Cardiac fibroblast (primary cell): ENCODE measurements at places on chromosomes 6 and 20.

- no peak for DNase-seq
Measured at GRCh38 chr20:34108616-34109174, 3.3 kb downstream of the EIF2S2 start.

- no peak for DNase-seq
Measured at GRCh38 chr6:25027221-25027916, 91.6 kb upstream of the RIPOR2 start.

DNA sequence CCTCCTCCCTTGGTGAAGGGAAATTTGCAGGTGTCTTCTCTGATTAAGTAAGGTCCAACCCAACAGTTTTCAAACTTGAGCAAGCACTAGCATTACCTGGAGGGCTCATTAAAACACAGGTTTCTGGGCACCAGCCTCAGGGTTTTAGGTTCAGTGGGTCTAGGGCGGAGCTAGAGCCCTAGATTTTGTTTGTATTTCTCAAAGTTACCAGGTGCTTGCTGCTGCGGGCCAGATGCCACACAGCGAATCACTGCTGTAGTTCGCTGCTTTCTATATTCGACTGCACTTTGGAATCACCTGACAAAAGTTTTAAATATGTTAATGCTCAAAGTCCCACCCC, 869 bp downstream of the COL21A1 start:
- no peak for DNase-seq

- DNase-seq, result no peak
Measured at GRCh38 chr6:32447932-32448331, 8.2 kb downstream of the HLA-DRA start.

DNA sequence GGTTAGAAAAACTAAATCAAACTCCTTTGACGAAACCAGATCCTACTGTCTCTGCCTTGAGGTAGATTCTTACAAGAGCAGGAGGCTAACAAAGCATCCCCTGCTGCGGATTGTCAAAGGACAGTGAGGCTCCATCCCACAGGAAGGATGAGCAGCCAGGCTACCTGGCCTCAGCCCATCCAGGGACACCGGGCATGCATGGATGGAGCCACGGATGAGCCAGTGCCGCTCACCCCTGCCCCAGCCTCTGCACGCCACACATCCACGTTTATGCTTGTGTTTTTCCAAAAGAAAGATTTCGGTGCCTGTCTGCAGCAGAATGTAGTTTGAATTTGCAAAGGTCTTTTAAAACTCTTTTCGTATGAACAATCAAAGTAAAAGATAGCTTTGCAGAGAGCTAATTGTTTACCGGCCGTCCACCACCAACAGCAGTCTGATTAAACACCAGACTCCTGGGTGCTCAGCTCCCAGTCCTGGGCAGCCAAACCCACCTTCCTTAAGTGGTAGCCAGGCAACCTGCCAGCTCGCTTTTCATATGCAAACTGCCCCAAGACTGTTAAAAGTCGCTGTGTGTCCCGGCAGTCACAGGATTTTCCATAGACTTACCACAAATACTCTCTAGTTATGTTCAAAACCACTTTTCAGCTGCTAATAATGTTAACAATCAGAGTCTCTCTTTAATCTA, 999 bp downstream of the THBS2 start:
- DNase-seq, result peak; percentile 58

- DNase-seq, result no peak
Measured at GRCh38 chr6:91279740-91280493, 693.0 kb upstream of the MAP3K7 start.

DNA sequence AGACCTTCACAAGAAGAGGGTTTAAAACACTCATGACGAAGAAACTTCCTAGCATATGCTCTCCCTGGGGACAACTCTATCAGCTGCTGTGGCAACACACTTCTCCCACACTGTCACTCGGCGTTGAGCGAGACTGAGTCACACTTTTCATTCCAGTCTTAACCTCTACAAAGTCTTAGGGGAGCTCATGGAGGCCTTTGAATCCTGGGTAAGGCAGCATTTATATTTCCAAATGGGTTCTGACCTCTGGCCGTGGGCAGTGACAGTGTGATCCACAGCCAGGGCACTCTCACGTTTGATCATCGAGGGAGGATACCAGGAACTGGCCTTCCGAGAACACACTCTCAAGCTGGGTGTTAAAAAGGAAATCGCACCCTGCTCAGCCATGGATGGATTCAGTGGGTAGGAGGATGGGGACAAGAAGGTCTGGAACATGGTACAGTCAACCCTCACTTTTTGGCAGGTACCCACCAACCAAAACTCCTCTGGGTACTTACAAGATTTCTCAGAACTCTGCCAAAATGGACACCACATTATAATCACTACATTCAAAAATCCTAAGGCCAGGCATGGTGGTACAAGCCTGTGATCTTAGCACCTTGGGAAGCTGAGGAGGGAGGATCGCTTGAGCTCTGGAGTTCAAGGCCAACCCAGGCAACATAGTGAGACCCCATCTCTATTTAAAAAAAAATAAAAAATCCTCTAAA, 19.6 kb downstream of the RRBP1 start:
- peak; percentile 91 for DNase-seq

DNA sequence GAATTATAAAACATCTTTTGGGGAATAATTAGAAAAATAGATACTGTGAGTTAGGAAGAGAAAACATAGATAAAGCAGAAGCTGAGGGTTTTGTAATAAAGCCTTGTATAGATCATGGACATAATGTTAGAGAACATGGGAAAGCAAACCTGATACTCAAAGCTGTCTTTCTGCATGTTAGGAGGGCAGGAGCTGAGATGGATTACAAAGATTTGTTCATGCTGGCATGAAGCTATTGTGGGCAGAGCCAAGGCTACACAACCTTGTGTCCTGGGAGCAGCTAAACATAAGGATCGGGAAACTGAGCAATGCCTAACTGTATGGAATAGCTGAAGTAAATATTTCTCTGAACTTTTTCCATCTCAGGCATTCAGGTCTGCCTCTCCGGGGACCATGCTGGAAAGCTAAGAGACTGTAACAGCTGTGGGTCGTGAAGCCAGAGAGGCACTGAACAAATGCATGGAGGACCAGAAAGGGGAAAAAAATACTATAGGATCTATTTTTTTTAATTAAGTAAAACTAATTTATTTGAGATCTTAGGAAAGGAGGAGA, 28.2 kb upstream of the CNKSR3 start:
- DNase-seq, result no peak

DNA sequence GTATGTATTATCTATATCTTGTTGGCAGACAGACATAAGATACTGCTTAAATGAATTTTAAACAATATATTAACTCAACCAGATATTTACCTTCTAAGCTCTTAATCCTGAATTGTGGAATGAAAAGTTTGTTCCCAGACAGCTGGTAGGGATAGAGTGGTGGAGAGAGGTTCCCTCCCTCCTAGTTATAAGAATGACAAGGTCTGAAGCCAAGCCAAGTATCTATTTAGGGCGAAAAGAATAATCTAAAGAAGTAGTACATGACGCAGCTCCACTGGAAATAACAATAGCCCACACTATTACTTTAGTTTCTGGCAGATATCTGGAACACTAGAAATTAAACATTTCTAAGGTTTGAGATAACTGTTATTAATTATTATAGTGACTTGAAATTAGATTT, 104.3 kb downstream of the AHI1 start:
- DNase-seq, result peak; percentile 7

- DNase-seq, result no peak
Measured at GRCh38 chr20:33677991-33678702, 3.9 kb upstream of the NECAB3 start.

DNA sequence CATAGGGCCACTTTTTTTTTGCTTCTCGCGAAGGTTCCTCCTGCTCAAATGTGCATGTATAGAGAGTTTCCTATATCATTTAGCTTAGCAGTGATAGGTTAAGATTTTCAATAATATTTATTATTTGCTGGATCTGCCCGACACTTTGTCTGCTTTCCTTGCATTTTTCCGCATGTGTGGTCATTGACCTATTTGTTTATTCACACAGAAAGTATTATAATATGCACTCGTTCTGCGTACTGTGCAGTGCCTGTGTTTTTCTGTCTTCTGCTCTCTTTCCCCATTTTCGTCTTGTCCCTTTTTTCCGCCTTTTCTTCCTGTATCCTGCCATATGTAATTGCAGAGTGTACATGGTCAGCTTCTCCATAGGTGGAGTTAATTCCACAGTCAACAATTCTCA, 255.8 kb downstream of the TMEM242 start:
- DNase-seq, result no peak

- no peak for DNase-seq
Measured at GRCh38 chr20:24722586-24722985, 226.5 kb upstream of the CST7 start.

DNA sequence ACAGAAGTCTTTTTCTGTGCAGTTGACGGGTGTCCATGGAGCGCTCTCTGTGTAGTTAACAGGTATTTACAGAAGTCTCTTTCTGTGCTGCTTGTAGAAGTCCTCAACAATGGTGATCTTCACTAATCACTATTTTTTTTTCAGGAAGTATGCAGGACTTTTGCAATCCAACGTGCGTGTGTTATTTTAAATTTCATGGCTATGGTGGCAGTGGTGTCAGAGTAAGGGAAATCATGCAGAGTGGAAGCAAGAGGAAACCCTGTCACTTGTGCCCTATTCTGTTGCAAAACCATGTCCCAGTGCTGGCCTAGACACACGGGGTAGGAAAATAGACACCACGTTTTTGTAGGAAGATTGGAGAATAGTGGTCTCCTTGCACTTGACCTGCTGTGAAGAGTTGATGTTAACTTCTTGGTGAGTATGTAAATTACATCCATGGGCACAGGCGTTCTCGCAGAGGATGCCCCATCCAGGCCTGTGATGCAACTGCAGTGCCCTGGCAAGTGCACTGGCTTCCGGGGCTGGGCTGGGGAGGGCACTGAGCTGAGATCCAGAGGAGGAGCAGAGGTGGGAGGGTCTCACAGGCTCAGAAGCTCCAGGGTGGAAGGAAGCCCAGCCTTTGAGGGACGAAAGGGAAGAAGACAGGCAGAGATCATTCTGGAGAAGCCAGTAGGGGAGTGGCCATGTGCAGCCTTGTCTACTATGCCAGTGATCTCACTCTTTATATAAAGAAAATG, 146.5 kb downstream of the SYCP2 start:
- DNase-seq, result no peak

GRCh38 chr20:51121901-51122412, 99.0 kb upstream of the KCNG1 start:
- peak; percentile 69 for DNase-seq

- DNase-seq, result peak; percentile 6
Measured at GRCh38 chr6:99790679-99791078, 184.0 kb downstream of the PRDM13 start.

DNA sequence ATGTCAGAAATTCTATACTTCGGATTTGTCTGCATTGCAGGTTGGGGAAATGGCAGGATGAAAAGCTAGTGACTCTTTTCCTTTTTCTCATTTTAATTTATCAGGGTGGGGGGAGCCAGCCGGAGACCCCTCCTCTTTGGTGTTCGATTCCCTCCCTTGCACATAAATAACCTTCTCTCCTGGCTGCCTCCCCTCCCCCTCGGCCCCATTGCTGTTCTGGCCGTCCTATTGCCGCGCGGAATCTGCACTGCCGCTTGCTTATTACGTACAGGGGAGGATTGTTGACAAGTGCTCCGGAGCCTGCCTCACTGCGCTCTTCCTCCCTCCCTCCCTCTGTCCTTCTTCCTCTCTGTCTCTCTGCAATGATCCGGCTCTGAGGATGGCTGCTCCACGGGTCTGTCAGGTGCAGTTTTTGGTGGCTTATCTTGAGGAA, 154.7 kb downstream of the JARID2 start:
- peak; percentile 35 for DNase-seq

DNA sequence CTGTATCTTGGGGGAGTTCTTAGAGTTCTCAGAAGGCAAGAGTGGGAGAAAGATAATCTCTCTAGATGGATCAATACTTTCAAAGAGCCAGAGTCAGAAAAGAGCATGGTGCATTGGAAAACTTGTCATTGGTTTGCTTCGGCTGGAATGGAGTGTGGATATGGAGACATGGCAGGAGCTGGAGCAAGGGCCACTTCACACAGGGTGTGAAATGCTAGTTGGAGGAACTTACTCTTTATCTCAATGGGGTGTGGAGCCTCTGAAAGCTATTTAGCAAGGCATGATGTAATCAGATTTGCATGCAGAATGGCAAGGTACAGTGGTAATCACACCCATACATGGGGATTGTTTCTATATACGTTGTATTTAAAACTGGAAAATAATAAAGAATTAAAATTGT, 31.5 kb upstream of the PAQR8 start:
- DNase-seq, result no peak

- DNase-seq, result no peak
Measured at GRCh38 chr6:100472674-100473073, 8.0 kb upstream of the SIM1 start.

- peak; percentile 51 for DNase-seq
Measured at GRCh38 chr6:41560431-41561192, 14.4 kb downstream of the FOXP4 start.

GRCh38 chr6:5151360-5151954, 66.3 kb downstream of the PPP1R3G start:
- no peak for DNase-seq

DNA sequence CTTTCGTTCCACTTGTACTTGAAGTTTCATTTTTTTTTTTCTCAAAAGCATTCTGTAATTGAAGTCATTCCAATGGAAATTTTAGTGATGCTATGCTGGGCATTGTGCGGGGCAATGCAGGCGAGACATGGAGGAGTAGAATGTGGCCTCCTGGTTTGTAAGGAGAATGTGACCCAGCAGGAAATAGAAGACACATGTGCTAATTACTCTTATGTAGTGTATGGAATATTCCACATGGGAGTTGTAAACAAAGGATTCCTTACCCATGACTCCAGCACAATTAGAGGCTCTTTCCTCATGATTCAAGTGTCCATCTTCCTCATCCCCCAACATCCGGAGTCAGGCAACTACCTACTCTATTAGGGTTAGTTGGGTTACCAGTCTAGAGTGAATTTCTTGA, 14.9 kb upstream of the RFPL4B start:
- DNase-seq, result no peak

DNA sequence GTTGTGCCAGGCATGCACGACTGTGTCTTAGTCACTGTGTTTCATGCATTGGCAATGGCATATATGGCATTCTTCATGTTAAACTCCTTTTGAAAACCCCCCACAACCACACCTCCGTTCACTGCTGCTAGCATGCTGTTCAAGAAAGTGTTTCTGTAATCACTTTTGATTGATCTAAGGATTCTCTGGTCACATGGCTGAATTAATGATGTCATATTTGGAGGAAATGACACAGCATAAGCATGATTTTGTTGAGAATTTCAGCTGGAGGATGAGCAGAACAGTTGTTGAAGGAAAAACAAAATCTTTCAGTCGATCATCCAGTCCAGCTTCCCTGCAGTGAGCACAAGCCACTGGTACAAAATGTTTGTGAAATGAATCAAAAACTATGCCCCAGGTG, 203.5 kb upstream of the ECI2 start:
- no peak for DNase-seq

GRCh38 chr6:168501561-168501960, 60.6 kb downstream of the SMOC2 start:
- no peak for DNase-seq

DNA sequence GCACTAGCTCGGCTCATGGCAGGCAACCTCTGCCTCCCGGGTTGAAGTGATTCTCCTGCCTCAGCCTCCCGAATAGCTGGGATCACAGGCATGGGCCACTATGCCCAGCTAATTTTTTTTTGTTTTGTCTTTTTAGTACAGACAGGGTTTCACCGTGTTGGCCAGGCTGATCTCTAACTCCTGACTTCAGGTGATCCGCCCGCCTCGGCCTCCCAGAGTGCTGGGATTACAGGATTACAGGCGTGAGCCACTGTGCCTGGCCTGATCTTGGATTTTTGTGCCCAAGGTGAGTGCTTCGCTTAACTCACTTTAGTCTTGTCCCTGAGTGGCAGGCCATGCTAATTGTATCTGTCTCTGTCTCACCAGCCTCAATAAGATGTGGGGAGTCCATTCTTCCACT, 78.6 kb downstream of the KCNB1 start:
- no peak for DNase-seq

- DNase-seq, result peak; percentile 99
Measured at GRCh38 chr20:53829255-53829723, 235.7 kb upstream of the ZNF217 start.
